ENCODE measurements at places on chromosomes 1 and 21.
A peak's percentile ranks its signal among the peaks of the same experiment; 100 is the strongest.

DNA sequence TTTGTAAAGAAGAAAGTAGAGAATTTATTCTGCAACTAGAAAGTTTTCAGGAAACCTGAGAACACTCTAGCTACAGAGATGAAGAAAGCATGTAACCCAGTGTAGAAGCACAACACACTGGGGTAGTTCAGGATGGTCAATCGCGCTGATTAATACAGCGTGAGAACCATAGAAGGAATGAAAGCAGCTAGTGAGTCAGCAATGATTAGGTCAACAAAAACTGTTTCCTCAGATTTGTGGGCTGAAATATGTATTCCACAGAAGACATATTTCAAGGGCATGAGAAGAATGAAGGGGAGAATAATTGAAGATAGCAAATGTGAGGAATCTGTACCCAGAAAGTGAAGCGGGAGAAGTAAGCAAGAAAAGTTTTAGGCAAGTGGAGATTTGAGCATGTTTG is 97.8 kb upstream of the ADGRL2 start:
- DNase-seq, result no peak

DNA sequence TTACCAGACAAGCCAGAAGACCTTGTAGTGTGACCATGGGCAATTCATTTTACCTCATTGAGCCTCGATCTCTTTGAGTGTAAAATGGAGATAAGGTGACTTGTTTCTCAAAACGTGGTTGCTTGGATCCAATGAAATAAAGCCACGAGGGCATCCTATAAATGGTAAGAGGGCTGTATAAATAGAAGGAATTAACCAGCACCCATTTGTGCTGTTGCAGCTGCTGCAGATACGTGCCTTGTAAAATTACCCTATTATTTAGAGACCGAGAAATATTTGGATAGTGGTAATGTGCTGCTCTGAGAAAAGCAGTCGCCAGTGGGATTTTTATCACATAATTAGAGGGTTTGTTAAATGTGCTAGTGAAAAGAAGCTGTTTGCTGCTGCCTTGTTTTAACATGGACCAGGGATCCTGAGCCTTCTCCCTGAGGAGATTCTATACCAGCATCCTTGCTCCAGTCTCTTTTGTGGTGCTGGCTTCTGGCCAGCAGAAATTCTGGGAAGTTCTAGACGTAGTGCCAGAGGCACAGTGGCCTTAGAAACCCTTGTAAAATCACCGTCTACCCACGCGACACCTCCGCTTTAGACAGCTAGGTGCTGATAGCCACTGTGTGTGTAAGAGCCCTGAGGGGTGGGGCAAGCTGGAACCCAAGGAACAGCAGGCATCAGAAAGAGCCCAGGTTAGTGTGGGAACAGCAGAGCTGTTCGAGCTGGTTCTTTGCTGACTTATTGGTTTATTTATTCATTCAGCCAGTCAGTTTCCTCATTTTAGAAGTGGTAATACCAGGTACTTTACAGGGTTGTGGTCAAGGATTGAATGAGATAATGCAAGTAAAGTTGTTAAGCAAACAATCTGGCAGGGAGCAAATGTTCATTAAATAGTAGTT is 137.5 kb downstream of the NOS1AP start:
- no peak for DNase-seq

DNA sequence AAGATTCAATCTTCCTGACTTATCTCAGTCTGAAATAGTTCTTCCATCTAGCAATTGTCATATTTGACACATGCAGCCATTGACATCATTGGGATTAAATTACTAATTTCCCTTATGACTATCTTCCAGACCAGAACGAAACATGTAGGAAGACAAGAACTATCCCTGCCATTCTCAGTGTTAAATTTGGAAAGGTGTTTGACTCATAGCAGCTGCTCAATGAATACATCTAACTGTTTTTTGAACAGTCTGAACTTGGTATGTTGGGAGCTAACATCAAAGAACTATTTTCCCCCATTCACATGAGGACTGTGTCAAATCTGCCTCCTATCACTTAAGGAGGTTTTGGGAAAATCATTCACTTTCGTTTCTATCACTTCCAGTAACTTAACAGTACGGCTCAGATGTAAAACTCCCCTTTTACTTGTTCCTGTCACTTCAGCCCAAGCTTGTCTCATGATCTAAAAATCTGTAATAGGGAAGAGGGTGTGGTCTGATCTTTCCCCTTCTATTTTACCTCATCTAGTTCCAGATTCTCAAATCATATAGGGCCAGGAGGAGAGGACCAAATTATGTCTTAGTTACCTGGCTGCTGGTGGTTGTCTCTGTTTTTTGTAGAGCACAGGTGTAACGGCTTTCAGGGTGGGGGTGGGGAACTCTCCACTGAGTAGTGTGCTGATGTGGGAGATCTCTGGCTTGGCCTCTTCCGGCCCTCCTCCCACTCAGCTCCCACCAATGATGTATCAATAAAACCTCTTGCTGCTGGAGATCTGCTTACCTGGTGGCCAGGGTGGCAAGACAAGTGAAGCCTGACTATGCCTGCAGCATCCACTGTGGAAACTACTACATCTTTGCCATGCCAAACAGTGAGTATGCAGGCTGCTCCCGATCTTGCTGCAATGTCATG is 26.2 kb upstream of the SLAMF1 start:
- no peak for DNase-seq

DNA sequence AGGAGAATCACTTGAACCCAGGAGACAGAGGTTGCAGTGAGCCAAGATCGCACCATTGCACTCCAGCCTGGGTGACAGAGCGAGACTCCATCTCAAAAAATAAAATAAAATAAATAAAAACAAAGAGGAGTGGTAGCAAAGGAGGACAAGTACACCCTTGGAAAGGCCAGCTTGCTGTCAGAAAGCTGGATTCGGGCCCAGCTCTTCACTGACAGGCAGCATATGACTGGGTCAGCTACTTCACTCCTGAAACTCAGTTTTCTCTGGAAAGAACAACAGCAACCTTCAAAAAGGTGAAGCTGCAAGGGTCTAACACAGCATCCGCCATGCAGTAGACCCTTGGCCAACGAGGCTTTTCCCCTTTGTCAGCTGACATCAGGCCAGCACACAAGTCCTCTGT is 156.0 kb upstream of the TIAM1 start:
- no peak for DNase-seq

- DNase-seq, result peak; percentile 41
These were observed 7.0 kb downstream of the KCNAB2 start for GRCh38 chr1:6052543-6053205.

DNA sequence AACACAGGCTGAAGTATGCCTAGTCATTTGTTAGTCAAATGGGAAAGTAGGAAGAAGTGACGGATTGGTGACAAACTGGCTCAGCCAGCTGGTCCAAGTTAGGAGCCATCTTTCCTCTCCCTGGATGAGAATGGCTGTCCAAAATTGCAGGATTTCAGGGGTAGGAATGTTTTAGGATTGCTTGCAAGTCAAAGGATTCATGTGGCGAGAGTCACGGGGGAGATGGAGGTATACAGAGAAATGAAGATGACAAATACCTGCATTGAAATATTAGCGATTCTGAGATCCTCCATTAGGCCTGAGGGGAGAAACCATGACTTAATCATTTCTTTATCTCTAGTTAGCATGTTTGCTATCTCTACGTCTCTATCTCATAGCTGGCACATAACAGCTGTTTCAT is 41.8 kb upstream of the PIGC start:
- DNase-seq, result no peak

DNA sequence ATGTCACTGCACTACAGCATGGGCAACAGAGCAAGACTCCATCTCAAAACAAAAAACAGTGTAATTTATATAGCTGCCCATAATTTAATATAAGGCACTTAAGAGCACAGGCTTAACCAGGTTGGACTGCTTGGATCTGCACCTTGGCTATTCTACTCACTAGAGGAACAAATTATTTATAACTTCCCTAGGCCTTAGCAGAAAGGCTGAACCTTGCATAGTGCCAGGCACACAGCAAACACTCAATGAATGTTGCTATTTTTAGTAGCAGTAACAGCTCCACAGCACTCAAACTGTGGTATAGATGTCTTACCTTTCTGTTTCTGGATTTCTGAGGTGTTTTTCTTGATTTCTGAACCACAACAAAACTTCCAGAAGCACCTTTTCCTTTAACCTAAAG is 19.8 kb downstream of the HP1BP3 start:
- no peak for DNase-seq

DNA sequence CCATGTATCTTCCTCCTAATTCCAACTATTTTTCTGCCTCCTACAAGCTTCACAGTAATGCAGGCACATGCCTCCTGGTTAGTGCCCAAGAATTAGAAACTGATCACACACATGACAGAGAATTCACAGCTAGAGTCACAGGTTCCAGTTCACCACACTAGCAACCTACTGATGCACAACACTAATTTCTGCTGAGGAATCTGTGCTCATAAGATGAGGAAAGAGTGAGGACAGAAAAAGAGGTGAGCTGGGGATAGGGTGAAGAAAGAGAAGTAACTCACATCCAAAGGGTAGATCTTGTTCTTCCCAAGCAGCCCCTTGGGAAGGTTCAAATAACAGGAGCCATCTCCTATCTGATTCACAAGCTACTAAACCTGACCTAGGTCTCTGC is 61.3 kb downstream of the PUM1 start:
- DNase-seq, result no peak

DNA sequence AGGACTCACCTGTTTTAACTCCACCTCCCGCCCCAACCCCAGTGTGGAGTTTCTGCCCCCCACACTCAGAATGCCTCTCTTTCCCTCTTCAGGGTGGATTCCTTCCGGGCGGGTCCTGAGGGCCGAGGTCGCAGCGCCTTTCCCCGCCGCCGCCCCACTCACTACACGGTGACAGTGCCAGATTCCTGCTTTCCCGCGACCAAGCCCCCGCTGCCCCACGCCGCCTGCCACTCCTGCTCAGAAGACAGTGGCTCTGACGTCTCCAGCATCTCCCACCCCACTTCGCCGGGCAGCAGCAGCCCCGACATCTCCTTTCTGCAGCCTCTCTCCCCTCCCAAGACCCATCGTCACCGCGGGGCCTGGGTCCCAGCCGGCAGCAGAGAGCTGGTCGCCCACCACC is 16.7 kb downstream of the INAVA start:
- no peak for DNase-seq

- DNase-seq, result no peak
These were observed 22.6 kb downstream of the FMO5 start for GRCh38 chr1:147202576-147202975.

DNA sequence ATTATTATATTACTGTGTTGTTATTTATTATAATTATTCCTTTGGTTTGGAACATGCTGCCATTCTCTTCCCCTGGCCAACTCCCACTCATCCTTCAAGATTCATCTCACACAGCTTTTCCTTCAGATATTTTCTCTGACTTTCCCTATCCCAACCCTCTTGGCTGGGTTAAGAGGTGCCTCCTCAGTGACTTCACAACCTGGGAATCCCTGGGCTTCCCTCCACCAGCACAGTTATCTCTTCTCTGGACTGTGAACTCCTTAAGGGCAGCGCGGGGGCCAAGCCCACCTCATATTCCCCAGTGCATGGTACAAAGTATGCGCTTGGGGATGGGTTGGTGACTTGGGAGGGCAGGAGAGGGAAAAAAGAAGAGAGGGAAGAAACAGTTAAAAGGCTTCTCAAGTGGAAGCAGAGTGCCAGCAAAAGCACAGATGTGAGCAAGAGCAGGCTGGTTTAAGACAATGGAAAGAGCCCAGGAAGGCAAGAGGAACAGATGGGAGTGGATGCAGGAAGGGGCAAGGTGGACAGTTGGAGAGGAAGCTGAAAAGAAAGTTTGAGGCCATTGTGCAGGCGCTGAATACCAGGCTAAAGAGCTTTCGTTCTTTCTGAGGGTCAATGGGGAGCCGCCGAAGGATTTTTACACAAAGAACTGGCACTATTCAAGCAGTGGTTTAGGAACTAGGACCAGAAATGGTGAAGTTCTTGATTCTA is 132.3 kb downstream of the BEND5 start:
- DNase-seq, result no peak

- DNase-seq, result no peak
These were observed 69.8 kb downstream of the GPR88 start for GRCh38 chr1:100607628-100608240.
